ENCODE measurements at places on chromosomes 3 and 15. TPM values are rescaled to one million over a fixed set of nuclear protein-coding genes. Genes with fewer than 3 reads are reported as not detected.

DNA sequence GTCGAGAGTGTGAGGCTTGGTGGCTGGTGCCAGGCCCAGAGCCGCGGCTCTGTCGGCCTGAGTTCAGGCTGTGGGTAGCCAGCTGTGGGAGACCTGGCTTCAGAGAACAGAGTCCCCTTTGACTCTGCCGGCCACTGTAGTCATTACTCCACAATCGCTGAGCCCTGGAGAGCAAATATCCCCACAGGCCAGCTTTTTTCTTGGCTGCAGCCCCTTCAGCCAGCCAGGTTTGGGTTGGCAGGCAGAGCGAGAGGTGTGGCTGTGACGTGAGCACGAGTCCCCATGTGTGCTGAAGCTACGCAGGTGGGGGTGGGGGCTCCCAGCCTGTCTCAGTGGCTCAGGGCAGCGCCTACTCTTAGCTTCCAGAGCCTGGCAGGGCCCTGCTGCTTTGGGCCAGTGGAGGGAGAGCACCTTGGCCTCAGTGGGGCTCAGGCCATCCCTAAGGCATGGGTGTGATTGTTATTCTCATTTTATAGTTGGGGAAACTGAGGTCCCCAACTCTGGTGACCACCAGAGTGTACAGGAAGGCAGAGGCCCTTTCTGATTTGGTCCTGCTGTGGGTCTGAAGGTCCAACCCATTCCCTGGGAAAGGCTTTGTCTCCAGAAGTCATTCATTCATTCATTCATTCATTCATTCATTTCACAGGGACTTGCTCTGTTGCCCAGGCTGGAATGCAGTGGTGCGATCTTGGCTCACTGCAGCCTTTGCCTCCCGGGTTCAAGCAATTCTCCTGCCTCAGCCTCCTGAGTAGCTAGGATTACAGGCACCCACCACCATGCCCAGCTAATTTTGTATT is 45.7 kb upstream of the LCTL start:
- H3K27me3 ChIP-seq, result no peaks in the 10 kb centered on the region
- H3K4me1 ChIP-seq, result no peaks in the 10 kb centered on the region
- DNase-seq, result no peak
- no peak overlapping the region for H3K27ac ChIP-seq
- no peaks in the 10 kb centered on the region for H3K36me3 ChIP-seq
- no peak overlapping the region for H3K4me3 ChIP-seq

GRCh38 chr3:30577788-30578187 is 28.6 kb upstream of the TGFBR2 start:
- H3K4me1 ChIP-seq, result peaks cover 20% of the 10 kb centered on the region
- no peak overlapping the region for H3K4me3 ChIP-seq
- H3K27me3 ChIP-seq, result no peaks in the 10 kb centered on the region
- no peaks in the 10 kb centered on the region for H3K36me3 ChIP-seq
- DNase-seq, result peak; percentile 25

DNA sequence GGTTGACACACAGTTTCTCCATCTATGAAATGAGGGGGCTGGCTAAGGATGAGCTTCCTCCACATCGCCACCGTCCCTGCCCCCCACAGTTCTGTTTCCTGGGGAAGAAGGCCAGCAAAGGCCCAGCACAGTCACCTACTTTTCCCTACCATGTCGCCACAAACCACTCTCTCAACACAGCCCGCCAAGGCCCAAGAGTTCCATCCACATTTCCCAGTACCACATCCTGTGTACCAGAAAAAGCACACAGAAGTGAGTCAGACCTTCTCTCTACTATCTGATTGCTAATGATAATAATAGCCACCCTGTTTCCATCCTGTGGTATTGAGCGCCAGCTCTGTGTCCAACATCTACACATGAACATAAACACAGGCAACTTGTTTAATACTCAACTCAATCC is 30.3 kb upstream of the C15orf39 start:
- no peaks in the 10 kb centered on the region for H3K36me3 ChIP-seq
- H3K27ac ChIP-seq, result peak overlapping the region; percentile 1
- H3K27me3 ChIP-seq, result peaks cover 5% of the 10 kb centered on the region
- H3K4me1 ChIP-seq, result peaks cover 37% of the 10 kb centered on the region
- no peak overlapping the region for H3K4me3 ChIP-seq
- DNase-seq, result peak; percentile 61

SLC7A14 gene
- not detected for total RNA-seq

WDR53 gene
- 17.2 TPM for total RNA-seq

FRMD5 gene
- 0.23 TPM for total RNA-seq

TLNRD1 gene
- total RNA-seq, result 19.3 TPM

UBA3 gene
- total RNA-seq, result 75.6 TPM

All from activated CD8-positive, alpha-beta T cell treated with anti-CD3 and anti-CD28 coated beads for 36 hours (primary cell).